ENCODE measurements at places on chromosomes 12 and 14. TPM values are rescaled to one million over a fixed set of nuclear protein-coding genes. Genes with fewer than 3 reads are reported as not detected.

The SRRM4 gene
- total RNA-seq = not detected

The ANKRD33 gene
- not detected for total RNA-seq

The TMEM229B gene
- total RNA-seq = 0.37 TPM

The RASSF8 gene
- total RNA-seq = 70.1 TPM

The DIO2 gene
- total RNA-seq = 0.26 TPM

The ISCA2 gene
- 21.1 TPM for total RNA-seq

The RD3L gene
- total RNA-seq = not detected

The CCDC88C gene
- total RNA-seq = 11.4 TPM

The GPRC5A gene
- 42.1 TPM for total RNA-seq

GRCh38 chr14:105331575-105332349 lies 17.2 kb downstream of the PACS2 start:
- no peak overlapping the region for H3K27ac ChIP-seq
- DNase-seq = no peak
- no peaks in the 10 kb centered on the region for H3K36me3 ChIP-seq
- H3K27me3 ChIP-seq = no peaks in the 10 kb centered on the region
- no peak overlapping the region for H3K4me3 ChIP-seq

- H3K4me3 ChIP-seq = peak overlapping the region; percentile 81
- H3K36me3 ChIP-seq = peaks cover 4% of the 10 kb centered on the region
- peaks cover 27% of the 10 kb centered on the region for H3K4me1 ChIP-seq
- H3K27me3 ChIP-seq = no peaks in the 10 kb centered on the region
Measured at GRCh38 chr12:25957793-25958427, 572 bp upstream of the RASSF8 start.

DNA sequence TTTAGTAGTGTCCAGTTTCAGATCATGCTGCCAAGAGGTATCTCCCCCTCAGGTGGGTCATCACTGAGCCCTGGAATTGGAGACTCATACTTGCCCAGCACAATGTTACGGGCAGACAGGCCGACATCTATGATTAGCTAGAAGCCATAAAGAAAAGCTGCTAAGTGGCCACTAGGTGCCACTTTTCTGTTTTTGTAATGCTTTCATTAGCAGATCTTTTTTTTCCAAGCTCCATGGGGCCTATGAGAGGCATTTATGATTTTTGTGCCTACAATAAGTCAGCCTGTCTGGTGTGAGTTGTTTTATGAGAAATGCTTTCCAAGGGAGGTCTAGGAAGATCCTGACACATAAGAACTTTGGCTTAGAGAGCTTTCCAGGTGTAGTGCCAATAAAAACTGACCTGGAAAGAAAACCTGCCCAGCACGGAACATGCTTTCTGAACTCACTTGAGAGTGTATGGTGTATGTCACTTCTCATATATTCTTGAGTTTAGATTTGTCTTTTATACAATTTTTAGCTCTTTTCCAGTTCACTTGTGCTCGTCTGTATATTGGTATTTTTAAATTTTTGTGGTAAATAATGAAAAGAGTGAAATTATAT lies 21.8 kb upstream of the SMCO2 start:
- no peaks in the 10 kb centered on the region for H3K4me1 ChIP-seq
- H3K36me3 ChIP-seq = no peaks in the 10 kb centered on the region
- H3K27me3 ChIP-seq = no peaks in the 10 kb centered on the region
- no peak overlapping the region for H3K4me3 ChIP-seq
- no peak overlapping the region for H3K27ac ChIP-seq

- H3K4me1 ChIP-seq = peaks cover 7% of the 10 kb centered on the region
- H3K36me3 ChIP-seq = no peaks in the 10 kb centered on the region
- H3K27ac ChIP-seq = no peak overlapping the region
- no peaks in the 10 kb centered on the region for H3K27me3 ChIP-seq
- DNase-seq = no peak
Measured at GRCh38 chr14:50835280-50835679, 4.3 kb upstream of the NIN start.

GRCh38 chr14:68424443-68425172 lies 368.3 kb downstream of the ZFP36L1 start:
- no peak overlapping the region for H3K27ac ChIP-seq
- H3K36me3 ChIP-seq = no peaks in the 10 kb centered on the region
- H3K4me3 ChIP-seq = no peak overlapping the region
- no peaks in the 10 kb centered on the region for H3K27me3 ChIP-seq
- H3K4me1 ChIP-seq = no peaks in the 10 kb centered on the region

GRCh38 chr12:1517007-1517406 lies 77.4 kb downstream of the FBXL14 start:
- peak; percentile 46 for DNase-seq
- peaks cover 27% of the 10 kb centered on the region for H3K4me1 ChIP-seq
- no peak overlapping the region for H3K4me3 ChIP-seq

GRCh38 chr12:66453844-66454243 lies 151.6 kb downstream of the HELB start:
- H3K27ac ChIP-seq = no peak overlapping the region
- no peaks in the 10 kb centered on the region for H3K27me3 ChIP-seq
- H3K36me3 ChIP-seq = no peaks in the 10 kb centered on the region

DNA sequence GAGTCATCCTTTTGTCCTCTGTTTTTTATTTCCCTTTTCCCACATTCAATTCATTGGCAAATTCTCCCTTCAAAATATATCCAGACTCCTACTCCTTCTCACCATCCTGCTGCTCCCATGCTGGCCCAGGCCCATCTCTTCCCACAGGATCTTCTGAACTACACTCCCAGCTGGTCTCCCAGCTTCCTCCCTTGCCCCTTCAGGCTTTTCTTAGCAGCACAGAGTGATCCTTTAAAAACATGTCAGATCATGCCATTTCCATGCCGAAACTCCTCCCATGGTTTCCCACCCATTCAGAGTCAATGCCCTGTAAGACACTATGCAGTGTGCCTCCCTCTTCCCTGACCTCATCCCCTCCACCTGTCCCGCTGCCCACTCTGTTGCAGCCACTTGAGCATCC lies 2.4 kb upstream of the KRT84 start:
- no peak overlapping the region for H3K4me3 ChIP-seq
- DNase-seq = no peak
- H3K27me3 ChIP-seq = no peaks in the 10 kb centered on the region
- no peak overlapping the region for H3K27ac ChIP-seq
- no peaks in the 10 kb centered on the region for H3K36me3 ChIP-seq
- peaks cover 21% of the 10 kb centered on the region for H3K4me1 ChIP-seq

- H3K27ac ChIP-seq = no peak overlapping the region
- DNase-seq = no peak
- no peak overlapping the region for H3K4me3 ChIP-seq
- H3K4me1 ChIP-seq = peaks cover under 1% of the 10 kb centered on the region
Measured at GRCh38 chr12:40837891-40838429, 145.7 kb downstream of the CNTN1 start.

DNA sequence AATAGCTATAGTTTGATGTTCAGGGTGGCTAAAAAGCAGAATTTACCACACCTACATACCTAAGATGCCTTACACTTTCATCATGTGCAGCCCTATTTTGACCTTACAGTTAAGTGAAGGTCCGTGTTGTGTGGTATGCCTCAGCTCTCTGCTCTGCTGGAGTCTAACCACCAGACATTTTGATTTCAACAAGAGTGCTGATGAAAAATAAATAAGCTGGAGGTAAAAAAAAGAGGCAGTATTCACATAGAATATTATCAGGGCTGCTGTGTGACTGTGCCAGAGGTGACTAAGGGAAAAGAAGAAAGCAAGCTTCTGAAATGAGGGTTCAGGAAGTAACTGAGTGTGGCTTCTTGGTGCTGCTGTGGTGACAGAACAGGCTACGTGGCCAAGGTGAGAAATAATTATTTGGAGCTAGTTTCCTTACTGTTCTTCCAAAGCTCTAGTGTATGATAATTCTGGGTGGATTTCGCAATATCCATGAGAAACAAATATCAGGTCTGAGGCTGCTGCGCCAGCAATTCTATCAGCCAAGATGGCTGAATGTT lies 188.8 kb downstream of the STXBP6 start:
- peak overlapping the region; percentile 68 for H3K4me3 ChIP-seq
- DNase-seq = no peak
- no peaks in the 10 kb centered on the region for H3K27me3 ChIP-seq
- H3K27ac ChIP-seq = peak overlapping the region; percentile 95
- H3K36me3 ChIP-seq = no peaks in the 10 kb centered on the region

GRCh38 chr12:105453316-105453715 lies 122.8 kb downstream of the C12orf75 start:
- no peaks in the 10 kb centered on the region for H3K36me3 ChIP-seq
- no peaks in the 10 kb centered on the region for H3K27me3 ChIP-seq
- no peak for DNase-seq
- H3K27ac ChIP-seq = no peak overlapping the region
- H3K4me3 ChIP-seq = no peak overlapping the region

- H3K27me3 ChIP-seq = no peaks in the 10 kb centered on the region
- no peak for DNase-seq
- no peak overlapping the region for H3K27ac ChIP-seq
- no peaks in the 10 kb centered on the region for H3K36me3 ChIP-seq
Measured at GRCh38 chr14:90995785-90996184, 64.7 kb downstream of the RPS6KA5 start.

DNA sequence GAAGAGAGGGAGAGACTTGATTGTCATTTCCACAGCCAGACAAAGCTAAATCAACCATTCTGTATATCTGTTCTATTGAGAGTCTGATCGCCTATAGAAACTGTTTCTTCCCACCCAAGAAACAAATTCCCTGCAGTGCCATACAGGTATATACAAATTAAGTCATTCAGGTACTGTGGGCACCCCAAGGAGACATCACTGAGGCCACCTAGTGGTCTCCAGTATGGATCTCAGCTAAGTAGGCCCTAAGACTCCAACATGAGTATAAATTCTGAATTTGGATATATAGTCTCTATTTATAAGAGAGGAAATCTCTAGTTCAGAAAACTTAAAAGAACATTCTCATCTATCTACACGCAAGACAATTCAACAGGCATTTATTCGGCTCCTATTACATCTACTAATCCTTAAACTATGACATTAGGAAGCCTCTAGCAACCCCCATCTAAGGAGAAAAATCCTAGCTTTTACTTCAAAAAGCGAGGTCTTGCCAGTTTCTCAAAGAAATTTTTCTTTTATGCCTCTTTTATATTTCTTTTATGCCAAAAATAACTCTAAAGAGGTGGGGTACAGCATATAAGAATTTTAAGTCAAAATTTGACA lies 62.6 kb downstream of the DCAF5 start:
- no peak overlapping the region for H3K4me3 ChIP-seq
- no peaks in the 10 kb centered on the region for H3K27me3 ChIP-seq
- no peak overlapping the region for H3K27ac ChIP-seq
- peaks cover 44% of the 10 kb centered on the region for H3K36me3 ChIP-seq
- peak; percentile 65 for DNase-seq

DNA sequence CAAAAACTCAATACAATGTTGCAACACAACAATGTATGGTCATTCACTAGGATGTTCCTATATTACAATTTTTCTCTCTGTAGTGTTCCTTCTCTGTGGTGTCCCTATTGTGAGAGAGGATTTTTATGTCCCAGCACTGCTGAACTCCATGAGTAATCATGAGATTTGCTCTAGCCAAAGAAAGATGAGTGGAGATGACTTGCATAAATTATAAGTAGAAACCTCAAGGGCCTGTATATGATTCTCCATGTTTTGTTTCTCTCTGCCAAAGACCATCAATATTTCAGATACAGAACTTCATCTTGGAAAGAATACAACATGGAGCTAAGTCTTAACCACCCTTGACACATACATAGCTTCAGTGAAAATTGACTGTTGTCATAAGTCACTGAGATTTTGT lies 579.1 kb downstream of the TMTC2 start:
- no peak overlapping the region for H3K4me3 ChIP-seq
- no peaks in the 10 kb centered on the region for H3K27me3 ChIP-seq
- no peak for DNase-seq
- no peak overlapping the region for H3K27ac ChIP-seq
- no peaks in the 10 kb centered on the region for H3K4me1 ChIP-seq
- H3K36me3 ChIP-seq = no peaks in the 10 kb centered on the region

DNA sequence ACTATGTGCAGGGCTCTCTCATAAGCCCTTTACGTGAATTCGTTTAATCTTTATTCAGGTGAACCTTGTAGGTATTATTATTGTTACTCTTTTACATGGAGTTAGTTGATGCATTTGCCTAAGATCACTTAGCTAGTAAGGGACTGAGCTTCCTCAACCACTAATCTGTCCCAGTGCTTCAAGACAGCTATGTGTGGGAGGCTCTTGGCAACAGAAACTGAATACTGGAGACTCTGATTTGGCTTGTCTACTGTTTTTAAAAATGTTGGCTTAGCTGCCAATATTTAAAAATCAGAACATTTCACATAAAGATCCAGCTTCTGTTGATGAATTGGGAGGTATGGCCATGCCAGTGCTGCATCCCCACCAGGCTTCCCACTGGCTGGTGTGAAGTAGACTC lies 6.8 kb downstream of the KNTC1 start:
- H3K36me3 ChIP-seq = peaks cover 51% of the 10 kb centered on the region
- no peak overlapping the region for H3K27ac ChIP-seq
- no peaks in the 10 kb centered on the region for H3K4me1 ChIP-seq
- DNase-seq = no peak
- H3K27me3 ChIP-seq = no peaks in the 10 kb centered on the region

GRCh38 chr12:104686196-104686595 lies 229.4 kb downstream of the CHST11 start:
- peak overlapping the region; percentile 22 for H3K27ac ChIP-seq
- H3K27me3 ChIP-seq = no peaks in the 10 kb centered on the region
- no peak overlapping the region for H3K4me3 ChIP-seq
- no peaks in the 10 kb centered on the region for H3K4me1 ChIP-seq
- peak; percentile 30 for DNase-seq

- H3K4me1 ChIP-seq = peaks cover 7% of the 10 kb centered on the region
- no peaks in the 10 kb centered on the region for H3K36me3 ChIP-seq
- DNase-seq = peak; percentile 30
- no peaks in the 10 kb centered on the region for H3K27me3 ChIP-seq
- H3K27ac ChIP-seq = peak overlapping the region; percentile 16
Measured at GRCh38 chr12:78185109-78185508, 354.4 kb downstream of the NAV3 start.

GRCh38 chr12:55067701-55068100 lies 47.9 kb downstream of the NEUROD4 start:
- H3K36me3 ChIP-seq = no peaks in the 10 kb centered on the region
- no peak overlapping the region for H3K4me3 ChIP-seq
- peaks cover 49% of the 10 kb centered on the region for H3K27me3 ChIP-seq
- H3K27ac ChIP-seq = no peak overlapping the region
- DNase-seq = no peak

DNA sequence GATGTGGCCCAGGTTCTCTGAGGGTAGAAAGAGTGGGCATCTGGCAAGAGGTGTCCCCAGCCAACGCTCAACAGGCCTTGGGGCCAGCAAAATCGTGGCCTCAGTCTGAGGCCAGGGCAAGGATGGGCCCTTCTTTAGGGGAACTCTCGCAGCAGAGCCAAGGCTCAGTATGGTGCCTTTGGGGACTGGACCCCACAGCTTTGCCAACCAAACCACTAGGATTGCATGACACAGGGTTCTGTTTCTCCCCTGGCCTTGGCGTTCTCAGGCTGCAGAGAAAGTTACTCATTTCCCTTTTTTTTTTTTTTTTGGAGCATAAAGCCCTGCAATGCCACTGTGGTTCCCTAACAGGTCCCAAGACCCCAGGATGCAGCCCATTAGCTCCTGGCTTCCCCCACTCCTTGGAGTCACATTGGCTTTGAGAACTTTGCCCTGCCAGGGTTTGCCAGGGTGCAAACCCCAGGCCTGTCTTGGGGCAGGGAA lies 100.6 kb downstream of the LGMN start:
- no peak overlapping the region for H3K4me3 ChIP-seq
- H3K36me3 ChIP-seq = peaks cover 10% of the 10 kb centered on the region
- peaks cover 38% of the 10 kb centered on the region for H3K4me1 ChIP-seq
- H3K27me3 ChIP-seq = no peaks in the 10 kb centered on the region
- DNase-seq = no peak
- no peak overlapping the region for H3K27ac ChIP-seq

GRCh38 chr14:93543766-93544165 lies 113.0 kb downstream of the UNC79 start:
- peaks cover 34% of the 10 kb centered on the region for H3K27me3 ChIP-seq
- H3K4me1 ChIP-seq = no peaks in the 10 kb centered on the region
- H3K4me3 ChIP-seq = no peak overlapping the region
